ENCODE measurements at places on chromosomes 16 and 17. TPM values are rescaled to one million over a fixed set of nuclear protein-coding genes. Genes with fewer than 3 reads are reported as not detected.

The PABPN1L gene
- total RNA-seq = not detected

The TMEM114 gene
- not detected for total RNA-seq

The PTX4 gene
- total RNA-seq = not detected

The ABCC11 gene
- total RNA-seq = 0.20 TPM

The ST6GALNAC1 gene
- not detected for total RNA-seq

DNA sequence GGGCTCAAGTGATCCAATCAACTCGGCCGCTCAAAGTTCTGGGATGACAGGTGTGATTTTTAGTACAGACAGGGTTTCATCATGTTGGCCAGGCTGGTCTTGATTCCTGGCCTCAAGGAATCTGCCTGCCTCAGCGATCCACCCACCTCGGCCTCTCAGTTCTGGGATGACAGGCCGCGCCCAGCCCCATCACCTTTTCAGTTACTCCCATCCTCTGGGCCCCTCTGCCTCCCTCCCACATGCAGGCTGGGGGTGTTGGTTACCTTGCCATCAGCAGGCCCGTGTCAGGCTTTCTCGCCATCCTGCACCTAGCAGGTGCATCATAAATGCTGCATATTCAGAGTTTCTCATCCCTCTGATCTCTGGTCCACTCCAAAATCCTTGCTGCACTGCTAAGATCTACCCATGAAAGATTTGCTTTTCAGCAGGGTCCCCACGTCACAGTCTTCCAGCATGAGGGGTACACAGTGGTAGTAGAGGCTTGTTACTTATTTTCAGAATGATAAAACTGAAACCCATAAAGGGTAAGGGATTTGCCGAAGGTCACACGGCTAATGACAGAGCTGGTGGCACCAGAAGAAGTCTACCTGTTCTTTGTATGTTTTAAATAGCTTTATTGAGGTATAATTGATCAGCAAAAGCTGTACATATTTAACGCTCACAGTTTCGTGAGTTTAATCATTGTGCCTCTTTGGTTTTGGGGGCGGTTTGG is 16.6 kb downstream of the PMM2 start:
- no peak overlapping the region for H3K27ac ChIP-seq
- no peak overlapping the region for H3K4me3 ChIP-seq
- H3K4me1 ChIP-seq = no peaks in the 10 kb centered on the region

DNA sequence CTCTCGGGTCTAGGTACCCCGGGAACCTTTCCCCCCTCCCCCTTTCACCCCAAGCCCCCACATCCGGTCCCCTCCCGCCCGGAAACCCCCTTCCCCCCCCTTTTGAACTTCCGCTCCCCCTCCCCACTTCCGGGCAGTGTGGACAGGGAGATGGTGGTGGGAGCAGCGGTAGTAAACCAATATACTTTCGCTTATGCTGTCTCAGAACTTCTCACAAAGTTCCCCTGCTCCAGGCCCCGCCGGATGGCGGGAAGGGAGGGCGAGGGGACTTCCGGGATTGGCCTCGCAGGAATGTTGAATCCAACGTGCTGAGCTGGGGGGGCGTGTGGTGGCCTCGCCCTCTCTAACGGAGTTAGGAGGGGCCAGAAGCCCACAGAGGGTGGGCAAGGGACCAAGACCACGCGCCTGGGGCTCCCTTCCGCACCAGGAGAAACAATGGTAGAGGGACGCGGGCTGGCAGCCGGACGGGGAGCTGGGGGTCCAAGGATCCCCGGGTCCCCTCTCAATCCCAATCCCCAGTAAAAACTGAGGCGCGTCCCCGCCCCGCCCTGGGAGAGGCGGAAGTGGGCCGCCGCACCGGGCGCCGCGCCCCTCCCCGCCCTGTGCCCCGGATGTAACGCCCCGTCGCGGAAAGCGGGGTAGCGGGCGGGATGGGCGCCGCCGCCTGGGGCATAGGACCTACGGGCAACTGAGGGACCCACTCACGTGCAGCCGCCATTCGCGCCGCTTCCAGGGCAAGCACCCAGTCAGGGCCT is 742 bp downstream of the PFN1 start:
- H3K4me3 ChIP-seq = peak overlapping the region; percentile 99
- peaks cover 58% of the 10 kb centered on the region for H3K4me1 ChIP-seq
- DNase-seq = peak; percentile 81
- H3K27ac ChIP-seq = peak overlapping the region; percentile 96
- H3K27me3 ChIP-seq = no peaks in the 10 kb centered on the region

GRCh38 chr16:85430523-85431421 is 182.3 kb upstream of the GSE1 start:
- no peak overlapping the region for H3K4me3 ChIP-seq
- no peaks in the 10 kb centered on the region for H3K27me3 ChIP-seq

DNA sequence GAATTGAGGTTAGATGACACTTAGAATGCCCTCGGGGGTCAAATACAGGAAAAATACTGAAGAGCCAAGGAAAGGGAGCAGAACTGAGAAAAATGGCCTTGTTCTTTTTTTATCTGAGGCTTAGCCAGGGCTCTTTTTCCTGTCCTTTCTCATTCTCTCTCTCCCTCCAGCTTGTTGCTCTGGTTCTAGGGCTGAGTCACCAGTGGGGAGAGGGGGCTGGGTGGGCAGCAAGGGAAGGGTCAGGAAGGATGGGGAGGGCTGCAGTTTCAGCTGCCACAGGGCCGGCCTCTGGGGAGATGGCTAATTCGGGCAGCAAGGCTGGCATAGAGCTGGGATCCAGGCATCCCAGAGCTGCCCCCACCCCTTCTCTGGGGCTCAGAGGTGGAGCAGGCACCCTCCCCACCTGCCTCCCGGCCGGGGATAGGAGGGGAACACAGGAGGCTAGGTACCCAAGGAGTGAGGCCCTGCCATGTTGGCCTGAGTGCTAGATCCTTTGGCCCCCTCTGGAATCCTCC is 3.9 kb downstream of the ITGA3 start:
- DNase-seq = no peak
- no peaks in the 10 kb centered on the region for H3K36me3 ChIP-seq
- no peak overlapping the region for H3K4me3 ChIP-seq
- peaks cover 22% of the 10 kb centered on the region for H3K4me1 ChIP-seq
- peaks cover 3% of the 10 kb centered on the region for H3K27me3 ChIP-seq
- H3K27ac ChIP-seq = no peak overlapping the region

DNA sequence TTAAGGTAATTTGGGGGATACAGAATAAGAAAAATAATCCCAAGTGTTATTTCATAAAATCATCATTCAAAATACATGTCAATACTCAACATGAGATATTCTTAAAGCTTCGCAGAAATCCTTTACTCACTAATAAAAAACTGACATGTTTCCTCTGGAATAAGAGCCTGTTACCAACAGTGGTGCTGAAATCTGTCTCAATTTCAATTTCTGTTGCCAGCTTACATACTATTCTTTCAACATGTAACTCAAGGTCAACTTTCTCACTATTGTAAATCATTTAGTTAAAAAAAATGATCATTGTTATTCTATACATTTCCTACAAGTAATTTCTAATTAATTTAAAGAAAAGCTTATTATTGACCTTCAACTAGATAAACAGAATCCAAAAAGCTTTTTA is 67.9 kb downstream of the CEP95 start:
- no peak overlapping the region for H3K27ac ChIP-seq
- H3K4me3 ChIP-seq = no peak overlapping the region
- no peak for DNase-seq
- peaks cover 49% of the 10 kb centered on the region for H3K36me3 ChIP-seq
- no peaks in the 10 kb centered on the region for H3K27me3 ChIP-seq

DNA sequence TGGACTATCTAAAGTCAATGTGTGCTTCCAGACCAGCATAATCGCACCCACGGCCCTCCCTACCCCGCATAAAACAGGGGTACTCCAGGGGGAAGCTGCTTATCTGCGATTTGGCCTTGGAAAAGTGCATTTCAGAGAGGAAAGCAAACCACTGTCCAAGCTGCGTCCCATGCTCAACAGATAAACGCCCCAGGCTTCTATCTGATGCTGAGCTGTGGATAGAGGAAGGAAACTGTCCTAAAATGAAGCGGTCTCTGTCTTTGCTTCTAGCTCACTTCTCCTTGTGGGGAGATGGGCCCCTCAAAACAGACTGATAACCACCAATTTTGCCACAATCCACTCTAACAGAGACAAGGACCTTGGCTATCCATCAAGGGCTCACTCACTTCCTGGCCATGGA is 160.5 kb upstream of the TNRC6C start:
- no peak overlapping the region for H3K27ac ChIP-seq
- peaks cover 15% of the 10 kb centered on the region for H3K4me1 ChIP-seq
- no peak for DNase-seq
- H3K36me3 ChIP-seq = no peaks in the 10 kb centered on the region

DNA sequence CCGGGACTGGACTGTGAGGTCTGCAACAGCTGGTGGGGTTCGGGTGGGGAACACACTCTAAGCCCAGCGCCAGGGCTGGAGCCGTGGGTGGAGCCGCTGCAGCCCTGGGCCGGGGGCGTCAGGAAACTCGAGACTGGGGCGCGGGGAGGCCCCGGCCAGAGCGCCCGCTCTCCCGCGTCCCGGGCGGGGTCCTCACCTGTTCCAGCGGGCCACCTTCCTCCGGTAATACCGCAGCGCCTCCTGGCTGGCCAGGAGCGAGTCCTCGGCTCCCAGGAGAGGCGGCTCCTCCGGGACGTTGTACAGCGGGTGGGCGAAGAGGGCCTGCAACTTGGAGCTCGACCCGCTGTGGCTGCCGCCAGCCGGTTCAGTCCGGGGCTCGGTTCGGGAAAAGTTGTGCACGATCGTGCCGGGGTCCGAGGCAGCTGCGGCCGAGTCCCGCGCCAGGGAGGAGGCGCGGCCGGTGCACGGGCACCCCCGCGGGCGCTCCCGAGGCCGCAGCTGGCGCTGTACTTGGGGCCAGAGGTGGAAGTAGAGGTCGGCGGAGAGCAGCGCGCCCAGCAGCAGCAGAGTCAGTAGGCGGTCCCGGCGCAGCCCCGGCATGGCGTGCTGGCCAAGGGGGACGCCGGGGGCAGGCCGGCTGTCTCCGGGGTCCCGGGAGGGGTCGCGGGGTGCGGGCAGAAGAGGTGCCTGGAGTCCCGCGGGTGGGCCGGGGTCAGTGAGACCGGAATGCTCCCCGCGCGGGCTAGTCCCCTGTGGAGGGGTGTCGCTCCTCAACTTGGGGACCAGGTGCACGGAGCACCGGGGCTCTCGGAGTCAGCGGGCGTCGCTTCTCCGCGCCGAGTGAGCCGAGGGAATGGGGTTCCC is 868 bp downstream of the FAM20A start:
- no peak overlapping the region for H3K4me3 ChIP-seq
- no peak for DNase-seq
- peaks cover 14% of the 10 kb centered on the region for H3K4me1 ChIP-seq
- H3K27ac ChIP-seq = no peak overlapping the region

GRCh38 chr16:73543331-73543969 is 495.5 kb upstream of the ZFHX3 start:
- no peak for DNase-seq
- no peak overlapping the region for H3K4me3 ChIP-seq
- H3K36me3 ChIP-seq = no peaks in the 10 kb centered on the region
- H3K4me1 ChIP-seq = no peaks in the 10 kb centered on the region
- H3K27ac ChIP-seq = no peak overlapping the region

DNA sequence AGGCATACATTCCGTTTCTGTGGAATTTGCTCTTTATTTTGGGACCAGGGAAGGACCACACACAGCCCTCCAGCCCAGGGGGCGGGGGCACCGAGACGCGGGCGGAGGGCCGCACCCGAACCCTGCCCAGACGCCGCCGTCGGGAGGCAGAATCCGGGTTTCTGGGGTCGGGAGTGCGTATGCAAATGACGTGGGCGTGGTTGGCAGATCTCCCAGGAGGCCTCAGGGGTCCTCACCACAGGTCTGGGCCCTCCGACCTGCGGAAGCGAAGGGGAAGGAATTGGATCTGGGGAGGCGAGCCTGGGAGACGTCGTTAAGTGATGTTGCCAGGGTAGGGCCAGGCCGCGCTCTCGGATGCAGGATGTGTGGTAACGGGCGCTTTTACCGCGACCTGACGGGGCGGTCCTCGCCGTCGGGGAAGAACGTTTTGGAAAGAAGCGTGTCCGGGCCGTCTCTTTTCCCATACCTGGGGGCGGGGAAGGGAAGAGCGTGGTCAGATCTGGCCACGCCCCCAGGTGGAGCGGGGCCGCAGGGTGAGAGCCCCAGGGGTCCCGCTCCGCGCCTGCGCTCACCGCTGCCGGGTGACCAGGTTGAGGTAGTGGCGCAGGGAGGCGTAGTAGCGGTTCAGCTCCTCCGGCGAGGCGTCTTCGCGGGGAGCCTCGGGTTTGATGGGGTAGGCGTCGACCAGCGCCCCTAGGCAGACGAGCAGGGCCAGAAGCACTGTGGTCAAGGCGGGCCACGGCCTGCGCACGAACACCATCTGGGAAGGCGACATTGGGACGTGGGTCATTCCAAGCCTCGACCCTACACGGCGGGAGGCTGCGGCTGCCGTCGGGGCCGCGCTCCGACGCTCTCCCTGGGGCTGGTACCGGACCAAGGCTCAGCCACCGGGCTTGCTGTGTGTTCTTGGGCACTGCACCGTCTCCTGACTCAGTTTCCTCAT is 745 bp downstream of the PYY start:
- H3K4me1 ChIP-seq = peaks cover 10% of the 10 kb centered on the region
- H3K27me3 ChIP-seq = peaks cover 31% of the 10 kb centered on the region
- no peaks in the 10 kb centered on the region for H3K36me3 ChIP-seq
- H3K4me3 ChIP-seq = no peak overlapping the region
- no peak overlapping the region for H3K27ac ChIP-seq

DNA sequence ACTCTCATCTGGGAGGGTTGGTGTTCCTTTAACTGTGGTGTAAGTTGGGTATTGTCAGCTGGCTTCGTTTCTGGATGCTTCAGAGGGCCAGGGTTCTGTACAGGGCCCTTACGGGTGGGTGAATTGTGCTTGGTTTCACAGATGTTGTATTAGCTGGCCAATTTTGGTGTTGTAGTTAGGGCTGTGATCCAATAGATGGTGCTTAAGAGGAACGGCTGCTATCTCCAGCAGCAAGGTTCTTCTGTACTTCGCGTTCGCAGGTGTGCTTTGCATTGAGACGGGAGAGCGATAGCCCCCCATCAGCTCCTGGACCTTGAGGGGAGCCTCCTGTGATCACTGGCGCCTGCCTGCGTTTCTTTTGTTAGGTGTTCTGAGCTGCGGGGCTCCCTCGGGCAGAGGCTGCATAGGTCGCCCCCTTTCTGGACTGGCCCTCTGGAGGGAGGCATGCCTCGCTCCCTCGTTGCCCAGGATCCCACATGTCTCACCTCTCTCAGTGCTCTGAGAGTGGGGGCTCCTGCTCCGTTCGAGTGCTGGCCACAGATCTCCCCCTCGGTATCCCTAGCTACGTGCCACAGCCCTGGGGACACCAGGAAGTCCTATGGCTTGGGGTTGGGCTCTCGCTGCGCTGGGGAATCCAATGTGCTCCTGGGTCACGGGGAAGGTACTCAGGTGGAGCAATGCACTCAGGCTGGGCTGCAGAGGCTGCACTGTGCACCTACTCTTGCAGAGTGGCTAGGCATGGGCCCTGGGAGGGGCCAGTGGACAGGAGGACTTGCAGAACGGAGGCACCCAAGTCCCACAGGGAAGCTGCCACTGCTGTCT is 837 bp upstream of the PRDM7 start:
- H3K27me3 ChIP-seq = no peaks in the 10 kb centered on the region
- H3K36me3 ChIP-seq = no peaks in the 10 kb centered on the region
- DNase-seq = no peak
- peak overlapping the region; percentile 47 for H3K27ac ChIP-seq

- peak; percentile 25 for DNase-seq
- peaks cover 3% of the 10 kb centered on the region for H3K4me1 ChIP-seq
- H3K4me3 ChIP-seq = no peak overlapping the region
- H3K36me3 ChIP-seq = no peaks in the 10 kb centered on the region
These were observed 28.7 kb downstream of the CDK5RAP3 start for GRCh38 chr17:47999582-47999981.
